Head of caudate nucleus (tissue), 42 donors: ENCODE measurements at places on chromosomes 7 and 10.
A peak's percentile ranks its signal among the peaks of the same experiment; 100 is the strongest.

- no peak for DNase-seq
Observed at GRCh38 chr10:19929506-19930140, 113.4 kb downstream of the PLXDC2 start.

GRCh38 chr7:93601363-93601762, 26.8 kb upstream of the CALCR start:
- DNase-seq: no peak

DNA sequence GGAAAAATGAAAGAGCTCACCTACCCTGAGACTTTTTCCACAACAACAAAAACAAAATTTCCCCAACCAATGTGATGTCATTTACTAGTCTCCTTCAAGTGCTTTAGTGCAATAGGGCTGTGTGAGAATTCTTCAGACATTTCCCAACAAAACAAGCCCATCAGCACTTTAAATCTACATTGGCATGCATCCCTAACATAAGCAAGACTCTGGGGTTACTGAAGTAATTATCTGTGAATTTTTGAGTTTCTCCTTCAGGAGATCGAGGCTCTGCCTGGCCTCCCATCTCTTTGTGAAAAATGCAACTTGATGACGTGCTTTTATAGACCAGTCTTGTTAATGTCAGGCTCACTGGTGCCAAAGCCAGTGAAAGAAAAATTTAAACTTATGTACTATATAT, 255.6 kb downstream of the GFRA1 start:
- DNase-seq: no peak

DNA sequence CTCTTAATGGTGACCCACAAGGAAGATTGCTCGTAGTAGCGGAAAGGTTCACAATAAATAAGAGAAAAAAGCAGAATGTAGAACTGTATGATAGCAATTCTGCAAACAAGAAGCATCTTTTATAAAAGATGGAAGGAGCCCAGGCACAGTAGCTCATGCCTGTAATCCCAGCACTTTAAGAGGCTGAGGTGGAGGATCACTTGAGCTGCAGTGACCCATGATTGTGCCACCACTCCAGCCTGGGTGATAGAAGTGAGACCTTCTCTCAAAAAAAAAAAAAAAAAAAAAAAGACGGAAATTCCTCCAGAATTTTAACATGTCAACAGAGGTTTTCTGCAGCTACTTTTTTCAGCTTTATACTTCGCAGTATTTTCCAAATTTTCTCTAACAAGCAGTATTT, 13.2 kb downstream of the GATAD1 start:
- DNase-seq: no peak

- DNase-seq: peak; percentile 94
Observed at GRCh38 chr10:132738454-132739224, 47.3 kb downstream of the NKX6-2 start.

DNA sequence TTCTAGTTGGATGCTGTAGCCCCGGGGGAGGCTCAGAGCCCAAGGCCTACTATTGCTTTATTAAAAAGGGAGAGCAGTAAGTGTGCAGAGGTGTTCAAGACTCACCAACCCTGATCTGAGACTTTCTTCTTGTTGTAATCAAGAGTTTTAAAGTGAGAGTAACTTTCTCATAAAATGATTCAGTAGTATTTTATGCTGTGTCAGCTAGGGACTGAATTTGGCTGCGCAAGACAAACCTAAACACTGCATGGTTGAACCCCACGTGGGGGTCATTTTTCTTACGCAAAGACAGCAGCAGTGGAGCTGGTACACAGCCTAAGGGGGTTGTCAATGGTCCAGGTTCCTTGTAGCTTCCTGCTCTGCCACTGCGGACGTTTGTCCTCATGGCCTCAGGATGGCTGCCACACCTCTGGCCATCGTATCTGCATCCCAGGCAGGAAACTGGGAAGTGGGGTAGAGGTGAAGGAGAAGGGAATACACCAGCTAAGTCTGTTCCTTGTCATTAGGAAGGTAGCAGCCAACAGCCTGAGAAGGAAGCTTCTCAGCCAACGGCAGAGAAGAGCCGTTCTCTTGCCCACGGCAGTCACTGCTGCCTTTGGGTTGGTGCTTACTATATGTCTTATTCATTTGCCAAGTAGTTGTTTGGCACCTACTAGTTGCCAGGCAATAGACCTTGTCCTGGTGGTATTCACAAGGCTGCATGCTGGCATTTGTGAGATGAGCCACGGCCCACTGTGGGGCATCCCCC, 44.7 kb downstream of the ELFN1 start:
- no peak for DNase-seq

DNA sequence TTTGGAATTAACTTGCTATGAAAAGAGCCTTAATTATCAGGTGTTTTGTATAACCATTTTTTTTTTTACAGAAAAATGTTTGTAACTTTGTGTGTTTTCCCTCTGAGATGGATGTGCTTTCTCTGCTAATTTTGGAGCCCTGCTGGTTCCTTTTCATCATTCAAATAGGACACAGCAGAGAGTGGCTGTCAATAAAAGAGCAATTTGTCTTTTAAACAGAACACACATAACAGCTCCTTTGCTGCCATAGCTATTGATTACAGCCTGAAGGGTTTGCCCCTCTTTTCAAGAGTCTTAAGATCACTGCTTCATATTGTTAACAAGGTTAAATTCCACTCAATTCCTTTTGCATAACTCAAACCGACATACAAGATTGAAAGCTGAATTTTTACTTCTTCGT, 187.2 kb upstream of the MBL2 start:
- DNase-seq: no peak

DNA sequence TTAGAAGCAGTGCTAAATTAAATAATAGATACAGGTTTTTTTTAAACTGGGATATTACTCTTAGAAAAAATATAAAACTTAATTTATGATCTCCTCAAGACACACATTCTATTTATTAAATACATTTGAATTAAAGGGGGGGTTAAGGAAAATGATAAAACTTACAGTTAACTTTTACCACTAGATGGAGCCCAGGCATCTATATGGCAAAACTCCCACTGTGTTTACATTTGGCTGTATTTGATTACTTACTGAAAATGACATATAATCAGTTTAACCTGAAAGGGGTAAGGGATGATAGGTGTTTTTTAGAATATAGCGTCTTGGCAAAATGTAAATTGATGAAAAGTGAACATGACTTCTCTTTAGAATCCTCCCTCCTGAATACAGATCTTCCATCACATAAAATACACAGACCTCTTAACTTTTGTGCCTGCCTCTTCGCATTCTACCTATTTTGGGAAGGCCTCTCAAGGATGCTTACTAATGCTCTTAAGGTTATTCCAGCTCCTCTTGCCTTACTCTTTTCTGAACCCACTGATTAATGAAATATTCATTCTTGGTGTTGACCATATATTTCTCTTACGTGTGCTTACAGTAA, 235.7 kb downstream of the AGMO start:
- no peak for DNase-seq

DNA sequence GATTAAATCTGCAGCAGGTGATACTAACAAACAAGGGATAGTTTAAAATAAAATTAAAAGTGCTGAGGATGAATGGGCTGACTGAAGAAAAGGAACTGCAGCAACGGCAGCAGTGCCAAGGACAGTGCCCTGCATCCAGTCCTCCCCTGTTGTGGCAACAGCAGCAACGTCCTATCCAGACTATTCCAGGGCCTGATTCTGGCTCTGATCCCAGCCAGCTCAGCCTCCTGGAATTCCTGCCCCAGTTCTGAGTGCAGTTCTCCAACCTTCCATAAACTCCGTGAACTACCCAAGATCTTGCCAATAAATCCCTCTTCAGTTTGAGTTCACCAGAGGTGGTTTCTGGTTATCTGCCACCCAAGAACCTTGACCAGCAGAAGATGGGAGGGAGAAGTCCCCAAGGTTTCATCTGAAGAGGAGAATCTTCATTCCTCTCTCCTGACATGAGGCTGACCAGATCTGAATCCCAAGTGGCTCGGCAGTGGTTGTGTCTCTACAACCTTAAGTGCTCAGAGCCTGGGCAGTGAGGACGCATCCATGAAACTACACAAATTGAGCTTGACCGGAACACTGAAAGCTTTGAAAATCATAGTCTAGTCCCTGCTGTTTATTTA, 115.8 kb downstream of the SORBS1 start:
- DNase-seq: no peak

GRCh38 chr7:117772421-117772820, 100.8 kb downstream of the CTTNBP2 start:
- DNase-seq: no peak

DNA sequence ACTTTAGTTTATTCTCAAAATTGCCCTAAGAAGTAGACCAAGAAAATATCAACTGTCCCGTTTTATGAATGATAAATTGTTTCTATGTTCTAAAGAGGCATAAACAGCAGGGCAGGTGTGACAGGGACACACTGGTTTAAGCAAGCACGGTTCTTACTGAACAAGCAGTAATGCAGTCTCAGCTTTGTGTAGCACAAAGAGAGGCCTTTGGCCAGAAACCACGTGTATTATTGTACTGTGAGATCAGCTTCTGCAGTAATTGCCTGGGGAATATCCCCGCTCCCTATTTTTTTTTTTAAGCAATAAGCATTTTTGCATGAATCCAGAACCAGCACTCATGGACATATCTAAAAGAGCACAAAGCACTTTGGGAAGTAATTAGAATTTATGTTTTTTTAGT, 255.4 kb downstream of the WDR11 start:
- DNase-seq: no peak

GRCh38 chr7:105521027-105521716, 899 bp downstream of the PUS7 start:
- DNase-seq: peak; percentile 51

DNA sequence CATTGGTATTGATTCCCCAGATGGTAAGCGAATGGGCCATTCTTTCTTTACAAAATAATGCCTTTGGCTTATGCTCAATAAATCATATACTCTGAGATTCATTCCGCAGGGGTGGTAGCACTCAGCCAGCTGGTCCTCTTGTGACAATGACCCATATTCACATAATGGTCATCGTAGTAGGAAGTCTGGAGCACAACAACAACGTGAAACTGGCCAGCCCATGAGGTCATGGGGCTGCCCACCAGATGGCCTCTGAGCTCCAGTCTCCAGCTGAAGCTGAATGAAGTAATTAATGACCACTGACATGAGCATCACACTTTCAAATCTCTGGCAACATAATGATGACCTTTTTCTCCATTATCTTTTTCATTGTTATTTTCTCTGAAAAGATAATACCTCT, 42.3 kb upstream of the SORCS1 start:
- DNase-seq: no peak

DNA sequence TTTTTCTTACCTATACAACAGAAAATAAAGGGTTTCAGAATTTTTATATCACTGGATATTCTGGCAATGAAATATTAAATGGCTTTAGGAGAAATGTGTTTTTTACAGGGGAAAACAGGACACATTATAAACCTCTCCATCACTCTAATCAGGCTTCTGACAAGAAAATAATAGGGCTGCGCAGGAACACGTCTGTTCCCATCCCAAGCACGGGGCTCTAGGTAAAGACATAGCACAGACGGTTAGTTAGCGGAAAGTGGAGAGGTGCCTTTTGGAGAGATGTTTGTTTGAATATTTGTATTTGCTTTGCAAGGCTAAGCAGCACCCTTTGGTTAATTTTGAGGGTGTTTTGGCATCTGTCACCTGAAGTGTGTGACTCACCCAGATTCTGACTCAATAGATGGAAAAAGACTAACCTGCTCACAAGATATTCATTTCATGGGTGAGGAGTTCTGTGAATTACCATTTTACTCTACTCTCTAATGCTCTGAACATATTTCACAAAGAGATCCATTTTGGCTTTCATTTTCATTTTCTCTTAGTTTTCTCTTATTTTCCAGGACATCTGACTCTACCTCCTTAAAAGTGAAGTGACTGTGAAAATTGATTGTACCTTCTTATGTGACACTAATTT, 174.5 kb upstream of the AKR1E2 start:
- no peak for DNase-seq

DNA sequence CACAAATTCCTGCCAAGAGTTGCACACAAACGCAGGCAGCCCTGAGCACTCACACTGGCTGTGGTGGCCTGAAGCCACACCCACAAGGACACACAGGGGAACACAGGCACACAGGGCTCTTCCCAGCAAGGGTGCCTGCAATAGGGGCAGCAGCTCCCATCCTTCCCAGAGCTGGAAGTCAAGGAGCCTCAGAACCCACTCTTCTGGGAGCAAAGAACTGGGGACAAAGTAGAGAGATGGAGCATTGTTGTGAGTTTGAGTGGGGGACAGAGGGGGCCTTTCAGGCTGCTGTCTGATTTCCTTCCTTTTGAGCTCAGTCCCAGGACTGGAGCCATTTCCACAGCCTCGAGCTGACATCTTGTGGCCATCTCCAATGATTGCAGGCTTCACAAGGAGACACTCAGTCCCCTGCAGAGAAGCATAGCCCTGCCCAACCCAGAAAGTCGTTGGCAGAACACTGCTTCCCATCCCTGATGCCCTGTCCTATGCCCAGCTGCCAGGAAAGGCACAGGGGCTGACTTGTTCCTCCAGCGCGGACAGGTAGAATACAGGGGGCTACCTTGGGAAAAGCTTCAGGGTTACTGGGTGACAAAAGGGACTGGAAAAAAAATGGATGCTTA, 34.4 kb upstream of the SLF2 start:
- DNase-seq: peak; percentile 79

GRCh38 chr7:46143949-46144917, 223.2 kb upstream of the IGFBP3 start:
- no peak for DNase-seq

DNA sequence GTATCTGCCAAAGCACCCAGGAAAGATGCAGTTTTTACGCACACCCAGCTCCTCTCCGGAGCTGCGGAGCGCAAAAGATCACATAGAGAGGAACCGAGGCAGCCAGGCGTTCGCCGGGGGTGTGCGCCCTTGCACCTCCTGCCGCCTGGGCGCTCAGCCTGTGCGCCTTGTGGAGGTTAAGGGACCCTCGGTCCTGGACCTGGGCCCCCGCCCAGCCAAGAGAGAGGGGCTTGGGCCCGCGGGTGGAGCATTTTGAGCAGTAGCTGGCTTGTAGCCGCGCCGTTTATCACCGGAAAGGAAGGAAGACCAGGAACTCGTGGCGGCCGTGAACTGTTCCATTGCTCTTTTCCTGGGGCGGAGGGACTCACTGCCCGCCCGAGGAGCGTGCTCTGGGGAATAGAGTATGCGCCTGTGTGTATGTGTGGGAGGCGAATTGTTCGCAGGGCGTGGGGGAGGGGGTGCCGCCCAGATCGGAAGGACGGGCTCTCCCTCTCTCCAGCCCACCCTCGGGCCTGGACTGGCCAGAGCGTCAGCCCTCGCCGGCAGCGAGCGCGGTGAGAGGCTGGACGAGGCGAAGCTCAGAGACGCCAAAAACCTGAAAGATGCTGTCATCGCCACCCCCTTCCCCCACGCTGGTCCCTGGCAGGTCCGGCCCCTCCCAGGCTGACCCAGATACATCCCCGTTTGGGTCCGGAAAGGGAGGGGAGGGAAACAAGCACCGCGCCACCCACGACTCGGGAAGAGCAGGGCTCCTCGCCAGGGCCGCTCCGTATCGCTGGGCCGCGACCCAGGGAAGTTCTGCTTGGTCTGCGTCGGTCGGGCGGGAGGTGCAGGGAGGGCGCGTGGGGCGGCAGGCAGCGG, 1.2 kb upstream of the WNT2 start:
- peak; percentile 25 for DNase-seq

GRCh38 chr10:51047857-51048256, 26.4 kb upstream of the PRKG1 start:
- DNase-seq: no peak
